ENCODE measurements at places on chromosomes 16 and 17.

DNA sequence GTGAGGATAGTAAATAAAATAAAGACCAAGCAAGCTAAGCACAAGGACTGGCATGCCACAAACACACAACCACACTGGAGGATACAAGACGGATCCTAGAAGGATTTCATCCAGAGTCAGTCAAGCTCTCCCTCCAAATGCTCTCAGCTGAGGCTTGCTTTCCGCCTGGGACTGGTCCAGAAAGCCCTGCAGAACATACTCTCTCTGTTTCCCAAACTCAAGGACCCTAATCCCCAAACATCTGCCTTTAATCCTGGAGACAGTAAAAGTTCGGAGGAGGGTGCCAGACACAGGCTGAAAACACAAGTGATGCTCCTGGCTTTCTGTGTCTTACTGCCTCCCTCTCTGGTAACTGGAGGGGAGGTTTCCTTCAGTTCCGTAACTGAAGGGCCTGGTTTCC, 5.3 kb upstream of the HSD11B2 start:
- DNase-seq = no peak

DNA sequence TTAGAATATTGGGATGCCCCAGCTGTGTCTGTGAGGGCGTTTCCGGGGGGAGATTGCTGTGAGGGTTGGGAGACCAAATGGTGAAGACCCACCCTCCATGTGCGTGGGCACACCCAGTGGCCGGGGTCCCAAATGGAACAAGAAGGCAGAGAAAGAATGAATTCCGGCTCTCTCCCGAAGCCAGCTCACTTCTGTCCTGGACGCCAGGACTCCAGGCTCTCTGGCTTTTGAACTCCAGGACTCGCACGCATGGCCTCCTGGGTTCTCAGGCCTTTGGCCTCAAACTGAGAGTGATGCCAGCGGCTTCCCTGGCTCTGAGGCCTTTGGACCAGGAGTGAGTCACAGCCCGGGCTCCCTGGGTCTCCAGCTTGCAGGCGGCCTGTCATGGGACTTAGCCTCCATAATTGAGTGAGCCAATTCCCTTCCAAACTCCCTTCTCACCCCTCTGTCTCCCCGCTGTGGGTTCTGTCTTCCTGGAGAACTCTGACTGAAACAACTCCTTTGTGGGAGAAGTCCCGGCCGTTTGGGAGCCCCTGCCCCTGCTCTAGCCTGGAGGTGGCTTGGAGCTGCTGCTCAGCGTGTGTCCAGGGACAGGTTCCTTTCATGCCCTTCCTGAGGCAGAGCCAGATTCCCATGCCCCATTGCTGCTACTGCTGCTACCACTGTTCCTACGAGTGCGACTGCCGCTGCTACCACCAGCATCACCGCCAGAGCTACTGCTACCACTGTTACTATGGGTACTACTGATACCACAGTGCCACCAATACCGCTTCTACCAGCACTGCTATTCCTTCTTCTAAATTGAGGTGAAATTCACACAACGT, 49.8 kb upstream of the CBX4 start:
- no peak for DNase-seq

DNA sequence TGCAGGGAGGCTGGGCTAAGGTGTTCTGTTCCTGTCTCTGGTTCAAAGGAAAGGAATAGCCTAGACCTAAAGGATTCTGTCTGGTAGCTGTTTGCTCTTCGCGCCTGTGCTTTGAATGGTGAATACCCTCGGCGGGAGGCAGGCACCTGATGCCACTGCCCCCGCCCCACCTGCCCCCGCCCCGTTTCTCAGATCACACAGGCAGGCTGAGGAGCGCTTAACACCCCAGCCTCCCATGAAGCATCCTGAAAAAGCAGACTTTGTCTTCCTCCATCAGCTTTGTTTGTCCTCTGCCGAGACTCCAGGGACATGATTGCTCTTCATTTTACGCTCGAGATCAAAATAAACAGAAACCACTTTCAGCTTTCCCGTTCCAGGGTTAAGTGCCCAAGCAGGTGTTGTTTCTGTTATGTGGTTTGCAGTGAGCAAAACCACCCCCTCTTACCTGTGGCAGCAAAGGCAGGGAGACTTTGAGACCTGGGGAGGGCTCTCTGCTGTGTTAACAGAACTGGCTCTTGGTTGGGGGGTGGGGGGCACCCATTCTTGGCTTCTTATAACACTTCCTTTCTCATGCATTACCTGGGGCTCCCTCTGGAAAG, 452.1 kb downstream of the WWOX start:
- DNase-seq = no peak

GRCh38 chr17:4573669-4574068, 10.7 kb upstream of the SMTNL2 start:
- no peak for DNase-seq

GRCh38 chr17:75301502-75302206, 12.4 kb upstream of the SLC25A19 start:
- DNase-seq = no peak

GRCh38 chr17:59783221-59784047, 76.0 kb downstream of the VMP1 start:
- no peak for DNase-seq

DNA sequence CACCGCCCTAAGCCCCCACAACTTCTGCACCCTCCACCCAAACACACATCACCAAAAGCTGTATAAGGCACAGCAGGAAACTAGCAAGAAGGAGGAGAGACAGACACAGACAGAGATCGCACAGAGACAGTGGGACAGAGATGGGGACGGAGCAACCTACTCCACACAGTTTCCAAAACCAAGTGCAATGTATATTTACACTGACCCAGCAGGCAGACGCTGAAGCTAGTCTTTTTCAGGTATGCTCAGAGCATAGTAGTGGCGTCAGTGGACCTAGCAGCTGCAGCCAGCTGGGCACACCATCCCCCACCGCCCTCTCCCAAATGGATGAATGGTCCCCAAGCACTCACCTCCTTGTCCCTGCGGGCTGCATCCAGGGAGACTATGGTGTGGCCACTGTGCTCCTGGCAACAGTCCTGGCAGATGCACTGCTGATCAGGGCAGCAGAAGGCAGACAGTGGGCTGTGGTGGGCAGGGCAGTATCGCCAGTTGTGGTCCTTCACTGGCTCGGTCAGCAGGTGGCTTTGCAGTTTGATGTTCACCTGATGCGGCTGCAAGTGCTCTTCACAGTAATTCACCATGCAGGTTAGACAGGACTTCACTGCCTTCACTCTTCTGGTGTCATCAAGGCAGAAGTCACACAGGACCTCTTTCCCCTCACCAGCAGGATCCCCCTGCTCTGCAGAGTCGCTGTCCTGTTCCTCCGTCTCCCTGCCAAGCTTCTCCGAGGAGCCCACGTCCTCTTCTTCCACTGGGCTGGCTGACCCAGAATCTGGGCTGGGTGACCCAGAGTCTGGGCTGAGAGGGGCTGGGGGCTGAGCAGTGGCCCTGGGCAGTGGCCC, 31.5 kb upstream of the FBXW10B start:
- no peak for DNase-seq

DNA sequence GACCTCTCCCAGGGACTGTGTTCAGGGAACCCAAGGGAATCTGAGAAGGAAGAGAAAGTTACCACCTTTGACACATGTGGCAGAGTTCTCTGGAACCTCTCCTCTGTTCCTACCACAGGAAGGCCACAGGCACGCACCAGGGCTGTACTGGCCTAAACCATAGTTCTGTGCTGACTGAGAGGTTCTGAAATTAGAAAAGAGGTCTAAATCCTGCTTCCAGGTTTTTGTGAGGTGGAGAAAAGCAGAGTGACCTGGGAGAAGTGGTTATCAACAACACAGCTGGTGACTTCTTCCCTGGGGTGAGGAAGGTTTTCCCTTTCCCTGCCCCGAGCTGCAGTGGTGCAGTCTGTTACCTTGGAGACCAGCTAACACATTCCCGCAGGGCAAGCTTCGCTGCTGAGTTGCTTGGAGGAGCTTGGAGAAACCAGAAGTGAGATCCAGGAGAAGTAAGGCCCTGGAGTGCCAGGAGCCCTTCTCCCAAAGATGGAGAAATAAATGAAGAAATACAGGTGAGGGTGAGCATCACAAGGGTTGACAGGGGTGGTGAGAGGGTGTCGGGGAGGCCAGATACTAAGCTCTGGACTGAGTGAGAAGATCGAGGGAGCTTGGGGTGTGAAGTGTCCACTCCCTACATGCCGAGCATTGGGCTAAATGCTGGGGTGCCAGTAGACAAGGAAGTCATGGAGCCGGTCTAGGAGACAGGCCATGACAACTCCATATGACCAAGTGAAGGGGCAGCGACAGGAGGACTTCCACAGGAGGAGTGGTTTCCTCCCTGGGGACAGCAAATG, at the start of gene VWA3A:
TSS of gene VWA3A (plus strand) at position 399 of the 791 bp plus-strand sequence. CDS start at position 496, 97 bp downstream.
- DNase-seq = peak; percentile 24

GRCh38 chr16:67356396-67356795, 29.8 kb downstream of the LRRC36 start:
- no peak for DNase-seq

- no peak for DNase-seq
Observed at GRCh38 chr17:42865638-42866094, 14.7 kb downstream of the AOC3 start.

DNA sequence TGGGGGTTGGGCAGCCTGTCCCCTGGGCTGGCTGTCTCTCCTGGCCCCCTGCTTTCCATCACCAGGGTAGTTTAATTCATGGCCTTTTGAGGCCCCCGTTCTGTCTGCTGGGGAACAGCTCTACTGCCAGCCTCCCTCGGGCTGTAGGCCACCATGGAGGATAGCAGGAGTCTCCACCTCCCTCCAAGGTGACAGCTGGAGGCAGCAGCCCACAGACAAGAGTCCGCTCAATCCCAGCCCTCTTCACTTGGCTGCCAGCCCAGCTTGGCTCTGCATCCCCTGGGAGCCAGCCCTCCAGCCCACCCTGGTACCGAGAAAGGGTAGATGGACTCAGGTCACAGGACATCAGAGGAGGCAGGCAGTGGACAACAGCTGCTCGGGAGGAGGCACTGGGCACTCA, 194.6 kb upstream of the SDK2 start:
- DNase-seq = no peak

GRCh38 chr16:57185945-57186871, at the start of the genes PSME3IP1 and RSPRY1:
TSS of gene PSME3IP1 (minus strand) at chr16:57186039. CDS start at chr16:57173854, 12,185 bp downstream.
TSS of gene RSPRY1 (plus strand) at chr16:57186329. CDS start at chr16:57204659, 18,330 bp downstream.
- DNase-seq = peak; percentile 100

DNA sequence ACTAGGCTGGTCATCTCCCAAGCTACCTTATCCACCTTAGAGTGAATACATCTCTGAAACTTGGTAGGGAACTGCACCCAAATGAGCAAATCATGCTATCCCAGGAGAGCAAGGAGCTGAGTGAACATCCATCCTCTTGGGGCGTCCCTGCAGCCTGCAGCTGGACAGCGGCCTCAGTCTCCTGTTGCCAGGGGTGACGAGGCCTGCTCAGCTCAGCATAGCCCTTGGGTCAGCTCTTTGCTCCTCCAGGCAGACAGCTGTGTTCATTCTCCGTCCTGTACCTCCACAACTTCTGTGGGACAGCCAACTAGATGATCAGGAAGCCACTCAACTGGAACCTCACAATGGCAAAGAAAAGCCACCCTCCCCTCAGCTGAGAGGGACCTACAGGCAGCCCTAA, 111.9 kb downstream of the SOCS1 start:
- no peak for DNase-seq

DNA sequence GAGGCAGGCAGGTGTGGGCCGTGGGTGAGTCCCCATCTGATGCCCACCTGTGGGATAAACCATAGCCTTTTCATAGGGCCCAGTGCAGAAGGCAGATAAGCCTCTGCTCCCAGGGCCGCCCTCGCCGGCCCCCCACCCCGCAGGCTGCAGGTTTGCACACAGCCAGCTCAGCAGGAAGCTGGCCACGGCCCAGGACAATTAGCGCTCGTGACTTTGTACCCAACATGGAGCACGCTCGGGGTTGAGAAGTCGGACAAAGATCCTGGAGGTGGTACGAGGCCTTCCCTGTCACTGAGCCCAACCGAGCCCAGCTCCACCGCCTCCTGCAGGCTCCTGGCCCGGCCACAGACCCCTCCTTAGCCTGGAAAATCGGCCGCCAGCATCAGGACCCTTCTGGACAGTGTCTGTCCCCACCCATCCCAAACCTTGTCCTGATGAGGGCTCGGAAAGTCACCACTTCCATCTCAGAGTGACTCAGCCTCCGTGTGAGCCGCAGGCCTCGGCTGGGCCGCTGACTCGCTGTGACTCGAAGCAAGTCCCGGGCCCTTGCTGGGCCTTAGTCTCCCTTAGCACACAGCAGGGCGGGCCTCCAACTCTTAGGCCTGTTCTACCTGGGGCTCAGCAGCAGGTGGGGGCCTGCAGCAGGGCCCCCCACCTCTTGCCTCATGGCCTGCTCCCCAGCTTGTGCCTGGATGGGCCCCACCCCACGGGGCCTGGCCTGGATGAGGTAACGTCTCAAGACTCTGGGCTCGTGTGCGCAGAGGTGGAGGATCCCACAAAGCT, 22.7 kb downstream of the FAM83G start:
- DNase-seq = no peak

Data from occipital lobe (tissue), 3 donors.